NCI-H1092 (cell line): ENCODE measurements at places on chromosomes 7 and 10.

DNA sequence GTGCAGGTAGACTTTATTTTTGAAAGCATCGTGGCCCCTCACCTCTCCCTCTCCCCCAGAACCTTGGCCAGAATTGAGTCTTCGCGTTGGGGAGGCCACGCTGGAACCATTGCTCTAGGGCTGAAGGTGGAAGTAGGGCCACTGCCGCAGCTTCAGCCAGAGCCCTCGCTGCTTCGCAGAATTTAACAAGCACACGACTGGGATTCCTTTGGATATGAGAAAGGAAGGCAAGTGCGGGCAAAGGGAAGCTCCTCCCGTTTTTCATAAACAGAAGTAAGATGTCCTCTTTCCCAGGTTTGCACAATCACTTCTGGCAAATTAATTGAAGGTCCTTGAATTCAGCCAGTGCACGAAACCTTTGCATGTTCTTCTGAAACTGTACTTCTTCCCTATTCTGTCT is 168.1 kb downstream of the CCDC3 start:
- DNase-seq: no peak

GRCh38 chr7:30743371-30744074 is 8.4 kb upstream of the INMT start:
- peak; percentile 13 for DNase-seq

GRCh38 chr10:99777918-99778714 is 4.3 kb upstream of the ABCC2 start:
- DNase-seq: no peak

GRCh38 chr7:4825081-4825480 is 36.7 kb downstream of the PAPOLB start:
- no peak for DNase-seq

DNA sequence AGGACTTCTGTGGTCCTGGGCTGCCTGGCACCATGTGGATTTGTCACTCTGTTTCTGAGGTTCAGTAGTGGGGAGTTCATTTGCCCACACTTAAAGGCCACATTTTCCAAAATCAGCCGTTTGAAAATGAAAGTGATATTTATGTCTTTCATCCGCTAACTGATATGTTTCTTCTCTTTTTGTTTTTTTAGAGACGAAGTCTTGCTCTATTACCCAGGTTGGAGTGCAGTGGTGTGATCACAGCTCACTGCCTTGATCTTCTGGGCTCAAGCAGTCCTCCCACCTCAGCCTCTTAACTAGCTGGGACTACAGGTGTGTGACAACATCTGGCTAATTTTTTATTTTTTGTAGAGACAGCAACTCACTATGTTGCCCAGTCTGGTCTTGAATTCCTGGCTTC is 58.6 kb downstream of the EBLN1 start:
- DNase-seq: no peak

DNA sequence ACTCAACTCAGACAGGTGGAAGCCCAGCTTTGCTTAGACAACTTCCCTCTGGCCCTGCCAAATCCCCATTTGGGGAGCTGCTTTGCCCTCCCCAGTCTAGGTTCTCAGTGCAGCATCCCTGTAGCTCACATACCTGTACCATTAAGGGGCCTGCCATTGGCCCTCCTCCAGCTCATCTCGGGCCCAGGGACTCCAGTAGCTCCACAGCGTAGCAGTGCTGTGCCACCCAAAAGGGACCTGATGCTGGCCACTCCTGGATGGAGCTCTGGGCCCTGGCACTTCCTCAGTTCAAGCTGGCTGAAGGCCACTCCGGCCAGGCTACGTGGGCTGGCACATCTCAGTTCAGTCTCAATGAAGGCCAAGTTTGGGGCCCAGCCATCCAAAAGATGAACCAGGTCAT is 7.4 kb downstream of the LRIT1 start:
- no peak for DNase-seq

GRCh38 chr10:1465418-1465911 is 271.9 kb downstream of the ADARB2 start:
- DNase-seq: no peak

DNA sequence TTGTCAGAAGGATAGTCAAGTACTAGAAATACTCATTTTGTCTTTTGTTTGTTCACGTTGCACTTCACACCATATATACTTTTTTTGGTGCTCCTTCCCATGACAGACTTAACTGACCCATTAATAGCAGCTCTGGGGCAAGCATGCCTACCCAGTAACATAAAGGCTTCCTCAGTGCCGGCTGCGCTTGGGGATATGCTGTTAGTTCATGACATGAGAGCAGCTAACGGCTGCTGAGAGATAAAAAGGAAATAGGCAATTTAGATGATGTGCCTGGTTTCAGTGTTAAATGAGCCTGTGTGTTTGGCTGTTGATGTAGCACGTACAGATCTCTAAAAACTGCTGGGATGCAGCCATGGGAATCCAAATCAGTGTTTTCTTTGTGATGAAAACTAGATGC is 86.4 kb downstream of the TAX1BP1 start:
- DNase-seq: no peak
